KBM-7 (cell line): ENCODE measurements at places on chromosomes 16 and 17.

- no peak for DNase-seq
Measured at GRCh38 chr16:79171931-79172705, 428.4 kb downstream of the MAF start.

- no peak for DNase-seq
Measured at GRCh38 chr16:9402293-9402860, 310.9 kb downstream of the HAPSTR1 start.

- peak; percentile 57 for DNase-seq
Measured at GRCh38 chr17:55090079-55090492, 121.5 kb downstream of the STXBP4 start.

DNA sequence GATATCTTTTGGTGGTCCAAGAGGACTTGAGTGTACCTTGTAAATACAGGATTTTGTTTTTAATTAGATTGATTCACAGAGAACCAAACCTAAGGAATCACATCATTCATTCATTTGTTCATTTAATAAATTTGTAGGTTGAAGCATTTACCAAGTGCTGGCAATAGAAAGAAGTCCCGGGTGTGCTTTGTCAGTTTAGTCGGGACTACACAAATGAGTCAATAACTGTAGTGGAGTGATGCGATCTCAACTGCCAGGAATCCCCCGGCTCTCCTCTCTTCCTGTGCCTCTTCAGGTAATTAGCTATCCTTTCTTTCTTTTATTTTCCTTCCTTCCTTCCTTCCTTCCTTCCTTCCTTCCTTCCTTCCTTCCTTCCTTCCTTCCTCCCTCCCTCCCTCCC is 1.4 kb upstream of the WWOX start:
- DNase-seq, result no peak

DNA sequence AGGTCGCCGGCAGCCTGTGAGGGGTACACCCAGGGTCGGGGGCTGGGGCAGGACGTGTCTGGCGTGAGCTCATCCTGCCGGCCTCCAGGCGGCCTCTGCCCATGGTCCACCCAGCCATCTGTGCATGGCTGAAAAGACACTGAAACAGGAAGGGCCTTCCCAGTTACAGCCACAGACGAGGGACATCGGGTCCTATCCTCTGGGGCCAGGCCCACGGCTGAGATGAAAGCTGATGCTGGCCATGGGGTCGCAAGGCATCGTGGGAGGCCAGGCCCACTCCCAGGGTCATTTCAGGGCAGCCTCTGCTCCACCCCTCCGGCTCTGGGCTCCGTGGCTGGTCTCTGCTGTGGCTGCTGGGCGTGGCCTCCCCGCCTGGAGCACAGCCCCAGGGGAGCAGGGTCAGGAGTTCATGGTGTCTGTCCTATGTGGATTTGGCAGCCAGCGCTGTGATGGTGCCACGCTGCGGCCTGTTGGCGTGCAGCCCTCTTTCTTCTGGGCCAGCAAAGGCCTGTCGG is 16.6 kb upstream of the ATP6V0C start:
- no peak for DNase-seq

DNA sequence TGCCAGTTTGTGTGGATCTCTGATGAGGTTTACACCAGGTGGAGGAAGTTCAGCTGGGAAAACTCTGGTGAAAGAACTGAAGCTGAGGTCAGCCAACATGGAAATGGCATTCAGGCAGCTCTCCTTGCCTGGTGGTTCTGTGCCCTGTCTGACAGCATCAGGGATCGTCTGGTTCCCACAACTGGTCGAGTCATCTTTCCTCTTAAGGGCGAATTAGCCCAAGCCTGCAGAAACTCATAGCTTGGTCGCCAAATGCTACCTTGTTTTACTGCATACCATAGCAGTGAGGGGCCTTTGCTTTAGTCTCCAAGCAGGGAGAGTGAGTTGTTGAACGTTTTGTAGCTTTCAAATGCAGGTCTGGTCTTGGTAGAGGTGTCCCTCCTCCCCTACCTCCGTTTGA is 7.2 kb downstream of the PLCG2 start:
- no peak for DNase-seq

GRCh38 chr16:50596762-50597450 is 48.7 kb downstream of the NKD1 start:
- DNase-seq, result no peak

- DNase-seq, result no peak
Measured at GRCh38 chr16:2966808-2967191, 2.3 kb upstream of the PAQR4 start.

DNA sequence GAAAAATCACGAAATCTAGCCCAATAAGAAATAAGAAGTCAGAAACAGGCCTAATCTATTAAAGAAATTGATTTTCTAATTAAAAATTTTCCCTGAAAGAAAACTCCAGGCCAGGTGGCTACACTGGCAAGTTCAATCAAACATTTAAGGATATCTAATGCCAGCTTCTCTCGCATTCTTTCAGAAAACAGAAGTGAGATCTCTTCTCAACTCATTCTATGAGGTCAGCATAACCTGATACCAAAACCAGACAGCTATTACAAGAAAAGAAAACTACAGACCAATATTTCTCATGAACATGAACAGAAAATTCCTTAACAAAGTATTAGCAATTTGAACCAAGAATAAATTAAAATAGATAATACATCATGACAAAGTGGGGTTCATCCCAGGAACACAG is 52.4 kb downstream of the AXIN2 start:
- DNase-seq, result no peak

GRCh38 chr16:86555704-86556075 is 655 bp upstream of the MTHFSD start:
- DNase-seq, result no peak

DNA sequence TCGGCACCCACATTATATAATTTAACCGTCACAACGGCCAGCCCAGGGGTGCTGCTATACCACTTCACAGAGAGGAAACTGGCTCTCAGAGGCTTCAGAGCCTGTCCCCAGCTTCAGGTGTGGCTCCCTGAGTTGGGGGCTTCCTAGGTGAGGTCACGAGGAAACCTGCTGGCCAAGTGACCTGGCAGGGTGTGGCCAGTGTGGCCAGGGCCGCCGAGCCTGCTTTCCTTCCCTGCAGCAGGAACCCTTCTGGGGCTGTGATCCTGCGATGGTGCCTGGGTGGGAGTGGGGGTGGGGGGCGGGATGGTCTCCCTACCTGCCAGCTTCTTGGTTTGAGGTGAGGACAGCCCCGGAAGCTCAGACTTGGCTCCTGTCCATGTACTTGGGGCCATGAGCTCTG is 39.9 kb downstream of the ADCY7 start:
- DNase-seq, result no peak

DNA sequence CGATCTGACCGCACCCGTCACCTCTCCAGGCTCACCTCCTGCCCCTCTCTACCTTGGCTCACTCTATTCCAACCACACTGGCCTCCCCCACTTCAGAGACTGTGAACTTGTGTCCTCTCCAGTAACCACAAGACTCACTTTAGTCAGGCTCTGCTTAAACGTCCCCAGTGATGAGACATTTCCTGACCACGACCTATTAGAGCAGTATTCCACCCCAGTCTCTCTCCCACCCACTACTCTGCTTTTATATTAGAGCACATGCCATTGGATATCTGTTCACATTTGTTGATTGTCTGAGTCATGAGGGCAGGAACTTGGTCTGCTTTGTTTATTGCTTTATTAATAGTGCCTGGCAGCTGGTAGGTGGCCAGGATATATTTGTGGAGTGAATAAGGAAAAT is 20.1 kb downstream of the COX11 start:
- peak; percentile 56 for DNase-seq

DNA sequence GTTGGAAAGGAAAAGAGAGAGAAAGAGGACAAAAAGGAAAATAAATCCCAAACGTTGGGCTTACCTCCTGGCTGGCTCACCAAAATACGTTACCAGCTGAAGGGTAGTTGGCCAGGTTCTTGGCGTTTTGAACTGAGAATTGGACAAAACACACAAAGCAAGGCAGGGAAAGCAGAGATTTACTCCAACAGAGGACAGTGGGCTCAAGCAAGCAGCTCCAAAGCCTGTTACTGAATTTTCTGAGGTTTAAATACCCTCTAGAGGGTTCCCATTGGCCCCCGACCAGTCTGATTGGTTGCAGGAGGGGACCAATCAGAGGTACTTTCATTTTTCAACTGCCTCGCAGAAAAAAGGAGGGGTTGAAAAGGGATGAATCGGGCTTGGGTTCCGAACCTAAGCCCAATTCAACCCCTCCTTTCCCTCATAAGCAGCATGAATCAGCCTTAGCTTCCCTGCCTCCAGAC is 55.6 kb upstream of the ALOX12 start:
- no peak for DNase-seq

DNA sequence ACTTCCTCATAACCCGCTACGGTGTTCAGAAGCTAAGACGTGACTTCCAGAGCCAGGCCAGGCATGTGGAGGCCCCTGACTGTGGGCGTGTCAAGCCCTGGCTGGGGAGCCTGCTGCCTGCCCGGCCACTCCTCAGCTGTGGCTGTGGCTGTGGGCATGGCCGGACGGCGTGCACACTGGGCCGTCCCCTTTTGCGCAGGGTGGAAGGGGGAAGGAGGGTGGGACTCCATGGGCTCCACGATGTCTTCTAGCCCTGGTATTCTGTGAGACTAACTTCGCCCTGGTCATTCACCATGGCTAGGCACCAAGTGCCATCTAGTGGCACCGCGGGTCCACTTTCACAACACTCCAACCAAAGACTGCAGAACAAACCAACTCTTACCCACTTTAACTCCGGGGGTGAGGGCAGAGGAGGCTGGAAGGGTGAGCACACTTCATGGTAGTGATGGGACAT is 67.9 kb downstream of the N4BP1 start:
- peak; percentile 69 for DNase-seq

DNA sequence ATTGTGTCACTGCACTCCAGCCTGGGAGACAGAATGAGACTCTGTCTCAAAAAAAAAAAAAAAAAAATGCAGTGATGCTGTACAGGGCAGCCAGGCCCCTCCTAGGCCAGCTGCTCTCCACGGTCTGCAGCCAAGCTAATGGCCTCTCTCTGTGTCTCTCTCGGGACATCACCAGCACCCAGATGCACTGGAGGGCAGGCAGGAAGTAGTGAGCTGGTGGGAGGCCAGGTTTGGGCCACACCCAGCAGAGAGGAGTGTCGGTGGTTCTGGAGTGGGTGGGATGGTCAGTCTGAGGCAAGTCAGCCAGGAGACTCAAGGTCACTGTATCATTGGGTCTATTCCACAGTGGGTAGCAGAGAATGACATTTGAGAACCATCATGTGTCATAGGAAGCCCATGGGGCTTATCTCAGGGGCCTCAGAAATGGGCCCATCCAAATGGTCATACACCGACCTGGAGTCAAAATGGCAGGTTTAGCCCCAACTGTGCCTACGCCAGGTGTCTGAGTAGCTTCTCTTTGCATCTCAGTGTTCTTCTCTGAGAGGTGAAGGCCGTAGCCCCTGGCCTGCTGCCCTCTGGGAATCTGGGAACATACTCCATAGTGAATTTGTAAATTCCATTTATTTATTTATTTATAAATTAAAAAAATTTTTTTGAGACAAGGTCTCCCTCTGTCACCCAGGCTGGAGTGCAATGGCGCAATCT is 22.7 kb downstream of the WNT9B start:
- DNase-seq, result no peak

GRCh38 chr17:53336281-53336680 is 486.4 kb upstream of the KIF2B start:
- DNase-seq, result no peak

GRCh38 chr17:47286198-47286914 is 32.7 kb downstream of the ITGB3 start:
- no peak for DNase-seq

GRCh38 chr16:85113168-85113733 is 979 bp upstream of the CIBAR2 start:
- DNase-seq, result no peak

DNA sequence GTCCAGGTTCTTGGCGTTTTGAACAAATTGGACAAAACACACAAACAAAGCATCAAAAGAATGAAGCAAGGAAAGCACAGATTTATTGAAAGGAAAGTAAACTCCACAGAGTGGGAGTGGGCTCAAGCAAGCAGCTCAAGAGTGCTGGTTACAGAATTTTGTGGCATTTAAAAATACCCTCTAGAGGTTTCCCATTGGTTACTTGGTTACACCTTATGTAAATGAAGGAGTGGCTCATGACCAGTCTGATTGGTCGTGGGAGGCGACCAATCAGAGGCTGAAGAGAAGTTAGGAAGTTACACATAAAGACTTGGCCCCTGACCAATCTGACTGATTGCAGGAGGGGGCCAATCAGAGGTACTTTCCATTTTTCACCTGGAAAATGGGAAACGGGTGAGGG is 1373.8 kb upstream of the GOT2 start:
- peak; percentile 78 for DNase-seq
